ENCODE measurements at places on chromosomes 4 and X.

DNA sequence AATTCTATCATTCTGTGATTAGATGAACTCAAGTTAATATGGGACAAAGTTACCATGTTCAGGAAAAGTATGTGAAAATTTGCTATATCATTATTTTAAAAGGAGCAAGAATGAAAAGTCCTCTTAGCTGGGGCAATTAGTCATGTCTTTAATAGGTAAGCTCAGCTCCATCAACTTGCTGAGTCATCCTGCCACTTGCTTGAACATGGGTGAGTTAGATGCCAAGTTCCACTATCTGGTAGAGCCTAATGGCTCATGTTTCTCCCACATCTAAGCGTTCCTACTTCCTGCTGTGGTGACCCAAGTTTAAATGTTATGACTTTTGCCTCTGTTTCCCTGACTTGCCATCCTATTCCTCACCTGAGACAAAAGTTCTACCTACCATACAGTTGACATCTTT is 276.8 kb downstream of the ZNF674 start:
- DNase-seq: no peak

DNA sequence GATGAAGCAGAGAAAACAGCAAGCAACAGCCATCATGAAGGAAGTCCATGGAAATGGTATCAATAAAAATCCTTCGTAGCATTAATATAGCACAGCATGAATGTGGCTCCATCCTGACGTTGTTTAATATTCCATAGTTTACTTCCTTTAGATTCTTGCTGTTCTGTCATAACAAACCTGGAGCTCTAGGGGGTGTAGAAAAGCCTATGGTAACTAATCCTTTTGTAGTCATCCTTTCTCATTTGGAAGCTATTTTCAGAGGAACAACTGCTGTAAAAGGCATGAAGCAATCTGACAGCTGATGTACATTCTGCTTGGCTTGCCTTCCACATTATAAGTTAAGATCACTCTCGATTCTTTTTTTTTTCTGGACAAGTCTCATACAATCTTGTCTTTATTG is 914 bp downstream of the MYOZ2 start:
- no peak for DNase-seq

- no peak for DNase-seq
Observed at GRCh38 chr4:168138143-168138542, 45.8 kb downstream of the ANXA10 start.

DNA sequence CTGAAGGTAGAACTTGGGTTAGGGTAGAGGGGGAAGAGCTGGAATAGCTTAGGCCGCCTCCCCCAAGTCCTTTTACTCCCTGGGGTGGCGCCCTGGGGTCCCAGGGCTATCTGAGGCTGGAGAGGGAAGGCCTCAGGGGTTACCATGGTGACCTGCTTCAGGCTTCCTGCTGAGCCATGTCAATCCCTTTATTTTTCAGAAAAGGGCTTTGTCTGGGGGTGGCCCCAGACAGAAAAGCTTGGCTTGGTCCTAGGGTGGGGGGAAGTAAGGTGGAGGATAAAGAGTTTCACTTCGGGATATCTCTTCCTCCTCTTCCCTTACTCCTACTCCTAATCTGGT is 6.3 kb downstream of the EFNB1 start:
- DNase-seq: no peak

DNA sequence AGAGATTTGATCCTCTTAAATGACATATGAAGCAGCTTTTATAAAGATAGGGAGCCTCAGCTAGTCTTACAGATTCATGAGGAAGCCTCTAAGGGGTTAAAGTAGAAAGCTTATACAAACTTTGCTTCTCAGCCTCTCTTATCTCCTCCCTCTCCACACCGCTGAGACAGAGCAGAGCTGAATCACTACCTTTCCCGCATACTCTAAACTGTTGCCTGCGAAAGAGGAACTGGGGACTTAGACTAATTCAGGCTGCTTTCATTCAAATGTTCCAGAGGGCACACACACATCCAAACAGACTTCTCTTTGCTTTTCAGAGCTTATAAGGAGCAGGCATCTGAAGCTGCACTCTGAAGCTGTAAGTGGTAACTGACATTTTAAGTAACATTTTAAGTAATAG is at the start of gene SERTM2:
Gene SERTM2, plus strand, starts transcription at position 169 of the 400 bp plus-strand sequence. CDS start 7,213 bp downstream, outside the sequence.
- no peak for DNase-seq
